Fibroblast of lung (primary cell): ENCODE measurements at places on chromosomes 3 and 15.

DNA sequence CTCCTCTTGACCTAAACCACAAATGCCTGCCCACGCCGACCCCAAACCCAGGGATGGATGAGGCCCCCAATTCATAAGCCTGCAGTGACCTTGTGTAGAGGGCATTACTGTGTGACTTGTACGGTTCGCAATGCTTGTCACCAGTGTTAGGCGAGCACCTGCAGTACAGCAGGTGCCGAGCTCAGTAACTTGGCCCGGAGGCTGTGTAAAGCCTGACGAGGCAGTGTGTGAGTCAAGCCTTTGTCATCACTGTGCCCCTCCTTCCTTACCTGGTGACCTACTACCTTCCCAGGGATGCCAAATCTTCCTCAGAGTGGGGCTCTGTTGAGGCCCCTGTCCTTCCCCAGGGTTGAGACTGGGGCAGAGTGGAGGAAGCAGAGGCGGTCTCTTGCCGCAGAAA, 37.2 kb upstream of the TMEM115 start:
- no peak for DNase-seq

GRCh38 chr15:100711516-100712021, 109.2 kb downstream of the ASB7 start:
- DNase-seq: peak; percentile 36

- DNase-seq: peak; percentile 17
These were observed 327.4 kb downstream of the NAALADL2 start for GRCh38 chr3:175186511-175186910.

DNA sequence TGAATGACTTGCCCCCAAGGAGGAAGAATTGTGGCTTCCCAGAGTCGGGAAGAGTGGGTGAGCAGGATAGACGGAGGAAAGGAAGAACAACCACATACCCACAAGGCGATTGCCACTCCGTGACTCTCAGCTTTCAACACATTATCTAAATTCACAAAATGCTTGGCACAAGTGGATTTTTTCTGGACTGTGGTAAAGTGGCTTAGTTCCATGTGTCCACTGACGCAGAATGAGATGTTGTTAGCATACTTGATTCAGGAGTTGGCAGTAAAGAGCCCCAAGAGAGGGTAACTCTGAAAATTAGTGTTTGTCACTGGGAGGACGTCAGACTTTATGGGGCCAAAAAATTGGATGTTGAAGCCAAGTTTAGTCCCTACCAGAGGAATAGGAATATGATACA, 198.8 kb upstream of the CTNNB1 start:
- DNase-seq: peak; percentile 44

- DNase-seq: no peak
These were observed 182.8 kb downstream of the TLE3 start for GRCh38 chr15:69914960-69915359.

DNA sequence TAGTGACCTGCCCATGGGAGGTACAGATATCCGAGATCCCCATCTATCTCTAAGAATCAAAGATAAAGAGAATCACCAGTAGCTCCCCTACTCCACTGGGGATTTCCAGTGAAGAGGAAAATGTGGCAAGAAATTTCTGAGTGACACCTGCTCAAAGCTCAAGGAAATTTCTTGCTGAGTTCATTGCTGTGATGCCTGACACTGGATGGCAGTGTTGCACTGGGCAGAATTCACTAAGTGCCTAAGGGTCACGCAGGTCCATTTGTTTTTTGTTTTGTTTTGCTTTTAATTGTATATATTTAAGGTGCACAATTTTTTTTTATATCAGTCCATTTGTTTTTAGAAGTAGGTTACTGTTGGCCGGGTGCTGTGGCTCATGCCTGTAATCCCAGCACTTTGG, 109.5 kb upstream of the KCNAB1 start:
- no peak for DNase-seq

DNA sequence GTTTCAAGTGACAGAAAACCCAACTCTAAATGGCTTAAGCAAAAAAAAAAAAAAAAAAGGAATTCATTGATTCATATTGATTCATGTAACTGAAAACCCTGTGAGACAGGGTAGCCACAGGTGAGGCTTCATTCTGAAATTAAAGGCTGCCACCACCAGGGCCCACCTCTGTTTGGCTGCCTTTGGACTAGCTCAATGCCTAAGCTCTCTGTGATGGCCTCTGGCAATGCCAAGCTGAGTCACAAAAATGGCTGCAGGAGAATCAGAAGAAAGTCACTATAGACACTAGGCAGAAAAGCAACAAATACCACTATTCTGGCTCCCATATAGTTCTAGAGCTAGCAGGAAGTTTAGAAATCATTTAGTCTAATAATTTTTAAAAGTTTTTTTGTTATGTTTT, 38.2 kb upstream of the GYG1 start:
- DNase-seq: no peak

DNA sequence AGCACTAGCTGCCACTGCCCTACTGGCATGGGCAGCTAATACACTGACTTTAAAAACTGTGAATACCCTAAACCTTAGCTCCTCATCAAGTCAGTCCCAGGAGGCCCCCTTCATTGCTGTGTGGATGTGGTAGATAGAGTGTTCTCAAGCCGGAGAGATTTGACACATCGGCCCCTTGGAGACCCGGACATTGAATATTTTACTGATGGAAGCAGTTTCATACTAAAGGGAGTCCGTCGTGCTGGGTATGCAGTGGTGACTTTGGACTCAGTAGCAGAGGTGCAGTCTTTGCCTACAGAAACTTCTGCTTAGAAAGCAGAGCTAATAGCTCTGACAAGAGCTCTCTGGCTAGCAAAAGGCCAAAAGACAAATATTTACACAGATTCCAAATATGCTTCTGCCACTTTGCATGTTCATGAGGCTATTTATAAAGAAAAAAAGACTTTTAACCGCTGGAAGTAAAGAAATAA, 17.5 kb downstream of the CCR4 start:
- no peak for DNase-seq

GRCh38 chr15:78018445-78018844, 59.1 kb downstream of the TBC1D2B start:
- no peak for DNase-seq

- no peak for DNase-seq
These were observed 98.4 kb downstream of the GABRB3 start for GRCh38 chr15:26674467-26674866.

GRCh38 chr15:63462088-63462487, 42.3 kb upstream of the USP3 start:
- DNase-seq: peak; percentile 79

- peak; percentile 8 for DNase-seq
These were observed 43.6 kb upstream of the CADPS start for GRCh38 chr3:62918777-62919176.

DNA sequence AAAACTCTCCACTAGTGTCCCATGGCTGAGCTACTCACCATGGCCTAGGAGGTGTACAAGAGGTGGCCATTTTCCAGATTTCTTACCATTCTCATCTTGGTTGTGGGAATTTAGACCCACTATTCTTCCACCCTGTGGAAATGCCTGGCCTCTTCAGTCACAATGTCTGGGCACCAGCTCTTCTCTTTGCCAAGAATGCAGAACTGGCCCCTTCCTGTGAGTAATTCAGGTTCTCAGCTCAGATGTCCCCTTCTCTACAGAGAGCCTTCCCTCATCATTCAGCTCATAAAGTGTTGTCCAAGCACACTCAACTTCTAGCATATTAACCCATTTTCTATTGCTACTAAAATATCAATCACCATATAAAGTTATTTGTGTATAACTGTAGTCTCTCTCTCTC, 575.5 kb upstream of the KCNMB2 start:
- peak; percentile 24 for DNase-seq

DNA sequence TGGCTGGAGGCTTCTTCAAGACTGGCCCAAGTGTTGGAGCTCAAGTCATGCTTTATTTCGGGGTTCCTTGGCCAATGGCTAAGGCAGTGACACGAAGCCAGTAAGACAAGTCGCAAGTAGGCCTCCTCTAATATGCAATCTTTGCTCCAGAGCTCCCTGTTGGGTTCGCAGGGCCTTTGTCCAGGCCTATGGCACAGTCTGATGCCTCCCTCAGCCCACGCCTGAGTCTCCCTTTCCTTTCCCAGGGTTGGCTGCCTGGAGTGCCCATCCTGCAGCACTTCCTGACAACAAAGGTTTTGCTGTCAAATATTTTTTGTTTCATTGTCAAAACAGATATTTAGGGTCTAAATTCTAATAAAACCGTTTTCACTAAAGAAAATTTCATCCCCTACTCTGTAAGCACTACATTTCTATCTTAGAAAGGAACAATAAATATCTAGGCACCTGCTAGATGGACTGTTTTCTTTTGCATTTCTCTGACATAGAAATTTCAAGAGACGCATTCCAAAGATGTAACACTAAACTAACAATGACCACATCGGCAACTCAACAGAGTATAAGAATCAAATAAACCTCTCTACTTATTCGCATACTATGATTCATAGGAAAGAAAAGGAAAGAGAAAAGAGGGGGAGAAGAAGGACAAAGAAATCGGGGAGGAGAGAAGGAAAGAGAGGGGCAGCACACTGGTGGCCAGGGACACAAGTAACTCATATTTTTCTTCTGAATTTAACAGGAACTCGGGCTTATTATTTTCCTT, 393.1 kb upstream of the ATP11B start:
- no peak for DNase-seq

DNA sequence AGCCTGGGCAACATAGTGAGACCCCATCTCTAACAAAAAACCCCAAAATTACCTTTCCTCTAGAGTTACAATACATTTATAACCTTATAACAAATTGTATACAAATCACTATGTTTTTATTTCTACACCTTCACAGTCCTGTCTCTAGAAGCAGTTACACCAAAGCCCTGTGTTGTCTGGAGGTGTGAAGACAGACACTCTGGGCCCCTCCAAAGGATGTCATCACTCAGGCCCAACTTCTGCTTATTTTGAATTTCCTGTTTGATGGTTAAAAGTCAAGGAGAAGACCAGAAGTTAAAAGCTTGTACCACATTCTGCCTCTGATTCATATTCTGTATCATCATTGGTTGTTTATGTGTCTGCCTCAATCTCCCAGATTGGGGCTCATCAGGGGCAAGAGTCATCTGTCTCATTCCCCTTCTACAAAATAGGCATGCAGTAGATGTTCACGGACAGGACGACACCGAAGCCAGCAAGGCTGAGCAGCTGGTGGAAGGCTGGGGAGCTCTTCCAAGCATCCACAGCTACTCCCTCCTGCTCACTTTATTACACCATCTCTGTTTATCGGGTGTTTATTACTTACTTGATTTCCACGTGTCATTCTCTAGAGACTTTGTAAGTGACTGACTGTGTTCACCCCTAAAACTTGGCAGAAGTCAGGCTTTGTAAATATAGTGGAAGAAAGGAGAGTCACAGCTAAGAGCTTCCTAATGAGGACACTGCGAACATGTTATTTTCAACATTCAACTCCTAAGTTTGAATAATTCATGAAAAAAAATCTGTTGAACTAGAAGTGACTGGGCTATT, 136.8 kb upstream of the ANKRD28 start:
- DNase-seq: no peak

GRCh38 chr3:147428326-147428725, 19.2 kb downstream of the ZIC1 start:
- DNase-seq: no peak

DNA sequence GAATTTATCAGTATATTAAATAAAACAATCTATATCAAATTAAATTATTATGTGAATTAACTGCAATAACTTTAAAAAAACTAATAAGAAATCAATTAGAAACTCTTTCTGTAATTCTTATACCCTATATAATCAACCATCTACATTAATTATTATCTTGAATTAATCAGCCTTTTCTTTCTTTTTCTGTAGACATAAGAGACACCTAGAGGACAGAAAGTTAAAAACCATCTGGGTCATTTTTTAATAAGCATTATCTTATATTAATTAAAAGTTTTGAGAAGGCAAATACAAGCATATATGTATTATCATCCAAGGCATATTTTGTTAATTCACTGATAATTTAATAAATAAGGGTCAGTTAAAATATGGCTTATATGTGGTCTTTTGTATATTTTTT, 24.2 kb upstream of the SLC25A26 start:
- DNase-seq: peak; percentile 9

- peak; percentile 55 for DNase-seq
These were observed 36.3 kb upstream of the UTS2B start for GRCh38 chr3:191366675-191367074.

GRCh38 chr15:67148196-67148701, 82.8 kb downstream of the SMAD3 start:
- DNase-seq: peak; percentile 73

DNA sequence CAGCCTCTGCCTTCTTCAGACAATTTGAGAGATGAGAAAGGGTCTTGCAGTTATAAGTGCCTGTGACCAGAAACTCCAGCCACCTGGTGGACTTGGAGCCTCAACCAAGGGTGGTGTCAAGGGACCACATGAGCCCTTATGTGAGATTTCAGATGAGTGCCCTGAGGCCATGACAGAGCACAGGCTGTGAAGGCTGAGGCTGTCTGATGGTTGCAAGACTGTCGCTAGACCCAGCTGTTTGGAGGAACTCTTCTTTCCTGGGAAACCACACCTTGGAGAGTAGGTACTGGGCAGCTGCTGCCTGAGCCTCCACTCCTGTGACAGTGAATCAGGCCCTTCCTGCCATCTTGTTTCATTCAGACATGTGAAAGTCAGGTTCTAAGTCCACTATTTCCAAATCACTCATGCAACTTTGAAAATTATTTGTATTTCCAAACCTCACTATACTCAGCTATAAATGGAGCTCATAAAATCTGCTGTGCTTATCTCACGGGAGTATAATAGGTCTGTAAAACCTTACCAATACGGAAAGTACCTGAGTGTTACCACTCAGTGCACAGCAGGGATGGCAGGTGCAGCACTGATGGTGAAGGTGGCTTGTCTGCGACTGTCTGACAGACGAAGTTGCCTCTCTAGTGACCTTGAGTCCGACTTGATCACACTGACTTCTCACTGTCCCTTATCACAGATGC, 99.4 kb downstream of the RPL39L start:
- no peak for DNase-seq

- peak; percentile 70 for DNase-seq
These were observed 419.9 kb upstream of the RARB start for GRCh38 chr3:25007974-25008658.

DNA sequence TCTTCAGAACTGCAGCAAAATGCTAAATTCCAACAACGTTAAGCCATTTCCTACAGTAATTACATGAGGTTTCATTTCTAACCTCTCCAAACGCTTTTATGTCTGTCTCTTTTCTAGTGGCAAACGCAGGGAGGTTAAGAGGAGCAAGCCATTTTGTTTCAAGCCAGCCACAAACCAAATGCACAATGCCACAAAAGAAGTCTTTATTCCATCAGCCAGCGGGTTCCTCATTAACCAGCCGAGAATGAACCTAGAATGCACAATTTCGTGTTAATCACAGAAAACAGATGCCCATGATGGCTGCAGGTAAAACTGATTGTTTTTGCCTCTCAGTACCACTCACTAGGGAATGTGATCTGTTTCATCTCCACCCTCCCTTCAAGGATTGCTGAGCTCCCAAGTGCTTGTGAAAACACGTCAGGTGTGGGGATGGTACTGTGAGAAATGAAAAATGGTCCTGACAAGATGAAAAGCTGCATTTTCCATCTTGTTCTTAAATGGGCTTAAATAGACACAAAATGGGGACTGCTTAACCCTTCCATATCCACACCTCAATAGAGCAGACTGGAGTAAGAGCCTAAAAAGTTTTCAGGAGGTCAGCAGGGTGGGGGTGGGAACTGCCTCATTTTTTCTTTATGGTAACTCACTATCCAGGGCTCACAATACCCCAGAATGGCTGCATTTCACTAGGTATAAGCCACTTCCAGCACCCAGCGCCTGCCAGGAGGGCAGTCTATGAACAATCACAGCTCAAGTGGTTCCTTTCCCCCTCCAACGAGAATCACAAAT, 277.1 kb downstream of the MAGI1 start:
- DNase-seq: no peak

GRCh38 chr3:168475704-168476103, 380.0 kb upstream of the GOLIM4 start:
- DNase-seq: peak; percentile 2
